ENCODE measurements at places on chromosomes 3 and 15.

DNA sequence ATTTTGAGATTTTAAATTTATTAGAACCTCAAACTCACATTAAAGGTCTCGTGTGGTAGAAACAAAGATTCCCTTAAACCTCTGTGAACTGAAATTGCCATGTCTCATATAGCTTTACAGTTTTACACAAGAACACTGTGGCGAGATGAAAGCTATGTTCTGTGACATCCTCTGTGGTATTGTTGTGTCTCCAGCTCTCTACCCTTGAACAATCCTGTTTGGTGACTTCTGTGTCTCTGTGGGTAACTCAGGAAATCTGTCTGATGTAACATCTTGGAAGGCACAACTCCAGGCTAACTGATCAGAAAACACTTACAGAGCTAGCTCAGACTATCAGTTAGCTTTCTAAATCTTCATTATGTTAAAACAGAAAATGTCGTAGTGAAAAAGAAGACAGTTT, 318.8 kb upstream of the GBE1 start:
- DNase-seq: no peak

DNA sequence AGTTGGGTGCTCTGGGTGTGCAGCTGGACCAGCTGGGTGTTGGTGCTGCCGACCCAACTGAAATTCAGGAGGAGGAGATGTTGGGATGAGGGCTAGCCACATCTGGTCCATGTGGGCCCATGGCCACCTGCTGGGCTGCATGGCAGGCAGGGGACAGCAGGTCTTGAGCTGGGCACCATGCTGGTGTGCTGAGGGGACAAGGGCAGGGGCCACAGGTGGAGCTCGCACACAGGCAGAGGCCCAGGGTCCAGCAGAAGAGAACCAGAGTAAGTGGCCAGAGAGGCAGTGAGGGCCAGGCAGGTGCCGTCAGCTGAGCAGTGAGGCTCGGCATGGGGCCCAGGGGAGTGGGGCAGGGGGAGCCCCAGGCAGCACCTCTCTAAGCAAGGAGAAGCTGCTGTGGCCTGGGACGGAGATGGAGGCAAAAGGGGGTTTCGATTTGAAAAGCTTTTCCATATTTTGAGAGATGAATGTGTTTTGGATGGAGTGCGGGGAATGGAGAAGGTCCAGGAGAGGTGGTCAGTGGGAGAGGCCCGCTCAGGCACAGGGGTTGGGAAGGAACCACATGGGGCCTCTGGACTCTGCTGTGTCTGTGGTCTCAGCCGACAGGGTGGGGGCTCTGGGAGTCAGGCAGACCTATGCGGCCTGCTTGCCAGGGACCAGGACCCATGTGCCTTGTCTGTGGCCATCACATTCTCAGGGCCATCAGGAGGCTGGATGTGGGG, 30.5 kb upstream of the PLXNA1 start:
- DNase-seq: no peak

DNA sequence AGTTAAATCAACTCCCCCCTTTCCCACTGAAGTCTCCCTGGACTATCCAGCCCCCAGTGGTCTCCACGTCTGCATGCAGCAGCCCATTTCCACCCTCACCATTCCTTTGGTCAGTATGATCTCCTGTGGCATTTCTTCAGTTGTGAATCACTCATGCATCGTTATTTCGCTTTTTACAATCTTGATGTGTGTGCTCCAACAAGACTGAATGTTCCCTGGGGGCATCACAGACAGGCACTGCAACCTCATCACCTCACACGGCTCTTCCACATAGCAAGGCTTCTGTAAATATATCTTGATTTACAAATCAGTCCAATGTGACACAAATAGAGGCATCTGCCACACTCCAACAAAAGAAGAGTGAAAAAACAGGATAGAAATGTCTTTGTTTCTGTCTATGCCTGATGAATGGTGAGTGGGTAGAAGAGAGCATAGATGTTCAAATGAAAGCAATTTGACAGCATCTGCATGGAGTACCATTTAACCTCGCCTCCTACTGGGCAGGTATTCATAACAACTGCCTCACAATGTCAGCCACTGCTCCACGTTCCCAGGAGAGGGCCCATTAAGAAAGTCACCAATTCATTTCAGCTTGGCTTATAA, 5.2 kb downstream of the HEG1 start:
- DNase-seq: peak; percentile 23

DNA sequence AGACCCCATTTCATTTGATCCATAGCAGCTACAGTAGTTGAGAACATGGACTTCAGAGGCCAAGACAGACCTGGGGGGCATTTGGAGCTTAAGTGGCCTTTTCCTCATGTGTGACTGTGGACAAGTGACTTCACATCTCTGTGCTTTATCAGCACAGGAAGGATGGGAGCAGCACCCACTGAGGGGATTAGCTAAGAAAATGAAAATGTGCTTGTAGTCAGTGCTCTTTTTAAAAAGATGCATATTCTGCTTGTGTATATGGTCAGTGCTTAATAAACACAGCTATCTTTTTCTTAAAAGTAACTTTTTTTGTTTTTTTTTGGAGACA, 34.5 kb downstream of the SLC6A6 start:
- no peak for DNase-seq

GRCh38 chr15:80159811-80160569, 7.2 kb downstream of the FAH start:
- no peak for DNase-seq

GRCh38 chr3:150170852-150171520, 200.3 kb upstream of the PFN2 start:
- peak; percentile 52 for DNase-seq

DNA sequence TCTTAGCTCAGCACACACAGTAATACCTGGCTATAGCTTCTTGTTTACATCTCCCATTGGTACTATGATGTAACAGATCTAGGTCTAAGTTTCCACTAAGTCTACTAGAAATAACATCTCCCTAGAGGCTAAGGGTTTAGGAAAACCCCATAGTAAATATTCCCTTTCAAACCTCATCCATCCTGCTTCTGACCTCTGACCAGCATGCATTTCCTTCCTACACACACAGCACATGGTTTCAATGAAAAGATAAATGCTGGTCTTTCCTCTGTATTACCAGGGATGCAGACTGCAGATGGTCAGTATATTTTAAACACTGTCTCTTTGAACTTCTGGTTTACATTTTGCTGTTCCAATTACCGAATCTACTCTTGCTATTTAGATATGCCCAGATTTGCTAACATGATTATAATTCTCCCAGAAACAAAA, 96.6 kb downstream of the EFL1 start:
- DNase-seq: no peak
